Activated CD4-positive, alpha-beta memory T cell treated with anti-CD3 and anti-CD28 coated beads, Interleukin-2, amount 10 ng/mL, durations not matched to agents 7 days and 5 days (primary cell): ENCODE measurements at places on chromosomes 6 and 20. TPM values are rescaled to one million over a fixed set of nuclear protein-coding genes. Genes with fewer than 3 reads are reported as not detected.

DNA sequence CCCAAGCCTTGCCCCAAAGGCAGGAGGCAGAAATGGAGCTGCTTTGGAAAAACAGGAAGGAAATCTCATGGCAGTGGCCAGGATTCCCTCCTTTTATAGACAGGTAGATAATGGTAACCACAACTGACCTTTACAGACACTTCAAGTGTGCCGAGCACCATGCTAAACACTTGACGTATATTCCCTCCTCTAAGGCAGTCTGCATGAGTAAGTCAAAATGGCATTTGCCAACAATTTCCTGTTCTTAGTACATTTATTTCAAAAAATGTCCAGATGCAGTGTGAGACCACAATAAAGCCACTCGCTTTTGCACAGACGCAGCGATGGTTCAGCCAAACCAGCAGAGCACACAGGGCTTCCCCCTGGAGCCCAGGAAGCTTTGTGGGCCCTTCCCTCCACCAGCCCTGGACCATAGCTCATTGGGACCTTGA, 16.5 kb upstream of the GPR6 start:
- no peak for DNase-seq

GRCh38 chr6:146422789-146423375, 120.8 kb upstream of the RAB32 start:
- no peak for DNase-seq

- no peak for DNase-seq
These were observed 801 bp downstream of the SRC start for GRCh38 chr20:37346535-37347346.

Gene LY6G6D
- not detected for total RNA-seq

Gene POU5F1
- not detected for total RNA-seq

Gene CD83
- 5.5 TPM for total RNA-seq

Gene MACROD2
- not detected for total RNA-seq
